Activated T-cell treated with anti-CD3 and anti-CD28 coated beads, Interleukin-2, amount 50 U/mL, for 72 hours (primary cell): ENCODE measurements at places on chromosomes 5 and 9. TPM values are rescaled to one million over a fixed set of nuclear protein-coding genes. Genes with fewer than 3 reads are reported as not detected.

DNA sequence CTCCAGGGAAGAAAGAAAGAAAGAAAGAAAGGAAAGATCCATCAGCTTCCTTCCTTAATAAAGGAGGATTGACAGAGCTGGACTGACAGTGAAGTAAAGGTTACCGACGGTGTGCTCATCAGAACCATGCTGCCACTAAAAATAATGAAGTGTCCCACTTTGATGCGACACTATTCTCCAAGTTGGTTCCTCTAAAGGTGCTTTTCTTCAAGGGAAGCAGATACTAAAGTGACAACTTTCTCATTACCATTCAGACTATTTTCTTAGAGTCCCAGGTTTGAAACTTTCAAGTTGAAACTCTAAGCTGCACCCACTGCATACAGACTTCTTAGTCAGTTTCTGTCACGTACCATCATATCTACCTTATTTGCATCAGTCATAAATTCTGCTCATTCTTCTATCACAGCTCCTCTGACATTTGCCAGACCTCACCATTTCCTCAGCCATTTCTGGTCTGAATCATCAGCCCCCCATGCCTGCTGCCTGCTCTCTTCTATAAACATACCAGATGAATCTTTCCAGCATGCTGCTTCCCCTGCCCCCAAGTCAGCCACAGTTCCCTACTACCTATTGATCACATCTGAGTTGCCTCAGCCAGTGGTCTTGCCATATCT lies 177.6 kb downstream of the DEPDC1B start:
- H3K4me3 ChIP-seq: no peak overlapping the region
- no peaks in the 10 kb centered on the region for H3K4me1 ChIP-seq
- H3K27me3 ChIP-seq: no peaks in the 10 kb centered on the region
- H3K27ac ChIP-seq: no peak overlapping the region
- H3K36me3 ChIP-seq: no peaks in the 10 kb centered on the region

- peaks cover 54% of the 10 kb centered on the region for H3K4me1 ChIP-seq
- peak overlapping the region; percentile 60 for H3K4me3 ChIP-seq
- peak overlapping the region; percentile 82 for H3K27ac ChIP-seq
- H3K36me3 ChIP-seq: peaks cover 21% of the 10 kb centered on the region
- peaks cover 7% of the 10 kb centered on the region for H3K27me3 ChIP-seq
Measured at GRCh38 chr5:172224996-172225395, 31.0 kb downstream of the EFCAB9 start.

Gene STOM
- 90.6 TPM for total RNA-seq

Gene SEMA6A
- total RNA-seq: 0.50 TPM

- H3K27me3 ChIP-seq: no peaks in the 10 kb centered on the region
- no peaks in the 10 kb centered on the region for H3K4me1 ChIP-seq
- H3K36me3 ChIP-seq: no peaks in the 10 kb centered on the region
- DNase-seq: no peak
- no peak overlapping the region for H3K4me3 ChIP-seq
Measured at GRCh38 chr9:6999794-7000193, 242.0 kb downstream of the KDM4C start.

GRCh38 chr5:37665889-37666288 lies 174.0 kb downstream of the GDNF start:
- H3K27ac ChIP-seq: no peak overlapping the region
- H3K4me3 ChIP-seq: no peak overlapping the region
- DNase-seq: no peak
- H3K27me3 ChIP-seq: no peaks in the 10 kb centered on the region
- no peaks in the 10 kb centered on the region for H3K4me1 ChIP-seq
